ENCODE measurements at places on chromosomes 3 and 15.

GRCh38 chr3:157582637-157582973 is 79.4 kb upstream of the VEPH1 start:
- DNase-seq, result no peak

GRCh38 chr3:169467751-169468150 is 195.8 kb downstream of the MECOM start:
- no peak for DNase-seq

DNA sequence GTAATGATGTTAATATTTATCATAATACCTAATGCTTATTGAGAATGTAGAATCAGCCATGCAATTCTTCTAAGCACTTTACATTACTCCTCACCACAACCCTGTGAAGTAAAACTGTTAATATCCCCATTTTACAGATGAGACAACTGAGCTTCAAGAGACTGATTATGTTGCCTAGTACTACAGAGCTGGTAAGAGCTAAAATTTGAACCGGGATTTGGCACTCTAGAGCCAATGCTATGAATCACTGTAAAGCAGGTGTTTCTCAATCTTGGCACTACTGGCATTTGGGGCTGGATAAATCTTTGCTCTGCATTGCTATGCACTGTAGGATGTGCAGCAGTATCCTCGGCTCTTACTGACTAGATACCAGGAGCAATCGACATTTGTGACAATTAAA is 367.7 kb downstream of the MAGI1 start:
- DNase-seq, result peak; percentile 4

DNA sequence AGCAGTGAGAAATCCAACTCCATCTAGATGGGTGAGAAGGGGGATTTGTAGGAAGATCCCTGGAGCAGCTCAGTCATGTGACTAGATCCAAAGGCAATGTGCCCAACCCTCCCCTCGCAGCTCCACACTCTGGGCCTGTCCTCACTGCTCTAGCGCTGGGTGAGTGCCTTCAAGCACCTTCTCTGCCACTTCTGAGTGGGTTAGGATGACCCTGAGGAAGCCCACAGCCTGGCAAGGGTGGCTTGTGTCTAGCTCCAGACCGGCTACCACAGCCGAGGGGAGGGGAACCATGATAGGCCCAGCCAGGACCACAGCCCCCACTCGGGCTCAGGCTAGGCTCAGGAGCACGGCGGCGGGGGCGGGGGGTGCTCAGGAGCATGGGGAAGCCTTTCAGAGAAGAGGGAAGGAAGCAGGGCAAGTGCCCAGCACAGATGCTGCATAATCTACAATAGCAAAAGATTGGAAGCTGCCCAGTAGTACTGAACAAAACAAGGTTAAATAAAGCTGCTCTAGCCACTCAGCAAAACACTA is 1.7 kb downstream of the SPATA12 start:
- DNase-seq, result no peak

DNA sequence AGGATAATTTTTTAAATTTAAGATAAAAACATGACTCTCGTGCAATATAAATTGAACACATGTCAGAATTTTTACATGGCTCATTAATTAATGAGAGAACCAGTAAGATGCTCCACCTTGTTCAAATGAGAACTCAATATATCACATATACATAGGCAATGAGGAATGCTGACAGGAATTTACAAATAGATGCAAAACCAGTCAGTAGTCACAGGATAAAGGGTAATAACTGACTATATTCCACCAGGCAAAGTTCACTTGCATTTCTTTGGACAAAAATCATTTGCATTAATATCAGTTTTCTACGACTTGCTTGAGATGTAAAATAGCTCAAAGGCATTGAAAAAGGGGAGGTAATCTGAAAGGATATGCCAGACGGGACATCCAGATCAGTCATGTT is 139.4 kb downstream of the STAC start:
- DNase-seq, result no peak

DNA sequence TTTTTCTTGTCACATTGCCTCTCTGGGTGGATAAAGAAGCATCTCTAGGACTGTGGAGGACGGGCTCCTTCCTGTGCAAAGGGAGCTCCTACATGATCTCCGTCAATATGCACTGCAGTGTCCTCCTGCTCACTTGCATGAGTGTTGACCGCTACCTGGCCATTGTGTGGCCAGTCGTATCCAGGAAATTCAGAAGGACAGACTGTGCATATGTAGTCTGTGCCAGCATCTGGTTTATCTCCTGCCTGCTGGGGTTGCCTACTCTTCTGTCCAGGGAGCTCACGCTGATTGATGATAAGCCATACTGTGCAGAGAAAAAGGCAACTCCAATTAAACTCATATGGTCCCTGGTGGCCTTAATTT is 478 bp downstream of the GPR15 start:
- DNase-seq, result no peak

DNA sequence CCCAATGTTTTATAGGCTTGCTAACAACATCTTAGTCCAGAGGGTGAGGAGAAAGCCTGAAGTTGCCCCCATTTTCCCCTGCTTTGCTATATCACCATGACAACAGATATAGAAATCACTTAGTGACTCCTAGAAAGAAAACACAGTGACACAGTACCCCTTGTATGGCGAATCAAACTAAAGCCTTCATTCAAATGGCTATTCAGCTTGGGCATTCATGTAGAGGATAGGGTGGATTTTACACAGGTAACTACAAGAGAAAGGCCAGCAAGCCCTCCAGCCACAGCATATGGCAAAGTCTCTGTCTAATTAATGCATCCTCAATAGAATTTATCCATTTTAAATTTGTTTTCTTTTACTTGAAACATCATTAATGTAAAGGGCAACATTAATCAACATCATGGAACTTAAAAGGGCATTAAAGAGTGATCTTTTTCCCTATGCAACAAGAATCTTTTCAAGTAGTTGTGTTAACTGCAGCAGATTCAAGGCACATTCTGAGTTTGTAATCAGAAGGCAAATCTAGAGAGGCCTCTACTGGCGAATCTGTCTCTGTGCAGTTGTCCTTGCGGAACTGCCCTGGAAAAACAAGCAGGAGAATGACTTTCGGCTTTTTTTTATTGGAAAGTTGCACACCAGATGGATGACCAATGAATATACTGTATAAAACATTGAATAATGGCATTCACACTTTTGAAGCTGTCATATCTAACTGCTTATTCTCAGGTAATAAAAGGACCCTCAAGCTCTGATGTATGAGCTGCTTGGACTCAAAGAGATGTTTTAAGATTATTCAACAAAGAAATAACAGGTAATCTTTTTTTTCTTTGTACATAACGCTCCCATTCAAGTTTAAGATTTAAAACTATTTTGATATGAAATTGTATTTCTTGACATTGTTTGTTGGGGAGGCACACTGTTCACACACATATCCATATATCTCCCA is 621.7 kb upstream of the AGTR1 start:
- peak; percentile 76 for DNase-seq

DNA sequence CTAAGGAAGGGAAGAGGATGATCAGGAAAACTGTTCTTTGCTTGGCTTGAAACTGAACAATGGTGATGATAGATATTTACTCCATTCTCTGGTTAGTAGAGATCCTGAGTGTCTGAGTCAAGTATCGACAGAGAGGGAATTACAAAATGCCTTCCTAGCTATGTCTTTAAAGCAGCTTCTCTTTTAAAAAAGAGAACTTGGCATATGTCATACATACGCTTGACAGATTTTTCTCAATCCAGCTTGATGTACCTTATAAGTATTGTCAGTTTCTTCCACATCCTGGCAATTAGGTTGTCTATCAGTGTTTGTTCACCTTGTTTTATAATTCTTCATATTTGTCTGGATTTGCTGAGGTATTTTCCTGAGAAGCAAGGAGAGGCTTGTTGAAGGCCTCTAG is 5.0 kb upstream of the EPHB1 start:
- no peak for DNase-seq

DNA sequence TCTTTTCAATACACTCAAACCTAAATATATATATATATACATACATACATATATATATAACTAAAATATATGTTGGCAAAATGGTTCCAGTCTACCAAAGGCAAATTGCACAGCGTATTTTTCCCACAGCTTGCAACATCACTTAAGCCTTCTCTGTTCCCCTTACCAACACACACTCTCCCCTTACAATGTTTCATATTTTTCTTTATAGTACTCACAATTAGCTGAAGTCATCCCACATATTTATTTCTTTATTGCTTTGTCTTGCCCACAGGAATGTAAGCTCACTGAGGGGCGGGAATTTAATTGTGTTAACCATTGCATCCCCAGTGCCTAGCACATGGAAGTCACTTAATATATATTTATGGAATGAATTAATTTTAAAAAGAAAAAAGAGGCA is 288.3 kb downstream of the ULK4 start:
- no peak for DNase-seq

- DNase-seq, result no peak
Measured at GRCh38 chr3:193879864-193880242, 256.1 kb upstream of the HES1 start.

DNA sequence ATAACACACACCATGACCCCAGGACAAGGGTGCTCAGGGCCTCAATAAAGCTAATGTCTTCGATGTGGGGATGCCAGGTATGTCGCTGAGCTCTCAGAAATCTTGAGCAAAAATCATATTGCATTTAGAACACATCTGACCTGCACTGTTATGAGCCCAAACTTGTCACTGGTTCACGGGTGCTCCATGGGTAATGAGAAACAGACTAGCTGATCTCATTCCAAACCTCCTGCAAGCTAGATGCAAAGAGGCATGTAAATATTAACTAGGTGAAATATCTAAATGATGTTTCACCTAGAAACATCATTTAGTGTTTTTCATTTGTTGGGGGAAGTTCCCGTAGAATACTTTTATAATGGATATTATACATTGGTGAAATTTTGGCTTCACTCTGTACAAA is 549.4 kb downstream of the OCA2 start:
- DNase-seq, result no peak

GRCh38 chr3:196178993-196179379 is 32.2 kb downstream of the ZDHHC19 start:
- no peak for DNase-seq

DNA sequence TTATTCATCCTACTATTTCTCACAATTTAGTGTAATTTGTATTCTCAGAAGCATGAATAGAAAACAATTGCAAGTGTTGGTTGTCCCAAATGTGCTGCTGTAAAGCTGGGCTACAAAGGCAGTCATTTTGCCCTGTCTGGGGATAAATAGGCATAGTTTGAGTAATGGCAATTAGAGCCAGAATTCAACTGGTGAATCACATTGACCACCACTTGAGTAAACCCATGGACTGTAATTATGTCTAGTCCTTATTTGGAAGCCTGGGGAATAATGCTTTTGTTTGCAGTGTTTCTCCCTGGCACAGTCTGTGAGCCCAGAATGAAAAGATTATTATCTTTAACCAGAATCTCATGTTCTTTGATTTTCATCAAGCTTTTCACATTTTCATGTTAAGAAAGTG is 30.5 kb upstream of the CHL1 start:
- DNase-seq, result no peak

GRCh38 chr3:58955308-58955707 is 94.5 kb downstream of the CFAP20DC start:
- no peak for DNase-seq

DNA sequence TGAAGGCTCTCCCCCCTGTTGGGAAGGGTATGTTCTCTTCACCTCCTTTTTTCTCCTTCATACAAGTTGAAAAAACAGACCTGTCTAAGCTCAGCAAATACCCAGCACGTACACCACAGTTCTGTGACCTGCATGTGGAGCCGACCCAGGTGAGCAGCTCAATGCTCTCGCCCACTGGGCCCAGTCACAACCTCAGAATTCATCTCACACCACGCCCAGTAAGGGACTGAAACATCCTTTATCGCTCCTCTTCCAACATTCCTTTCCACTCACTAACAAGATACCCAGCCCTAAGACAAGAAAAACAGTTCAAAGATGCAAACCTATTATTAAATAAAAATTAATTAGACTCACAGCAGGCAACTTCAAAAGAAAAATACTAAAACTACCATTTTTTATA is 68.9 kb downstream of the FOXP1 start:
- DNase-seq, result peak; percentile 43

DNA sequence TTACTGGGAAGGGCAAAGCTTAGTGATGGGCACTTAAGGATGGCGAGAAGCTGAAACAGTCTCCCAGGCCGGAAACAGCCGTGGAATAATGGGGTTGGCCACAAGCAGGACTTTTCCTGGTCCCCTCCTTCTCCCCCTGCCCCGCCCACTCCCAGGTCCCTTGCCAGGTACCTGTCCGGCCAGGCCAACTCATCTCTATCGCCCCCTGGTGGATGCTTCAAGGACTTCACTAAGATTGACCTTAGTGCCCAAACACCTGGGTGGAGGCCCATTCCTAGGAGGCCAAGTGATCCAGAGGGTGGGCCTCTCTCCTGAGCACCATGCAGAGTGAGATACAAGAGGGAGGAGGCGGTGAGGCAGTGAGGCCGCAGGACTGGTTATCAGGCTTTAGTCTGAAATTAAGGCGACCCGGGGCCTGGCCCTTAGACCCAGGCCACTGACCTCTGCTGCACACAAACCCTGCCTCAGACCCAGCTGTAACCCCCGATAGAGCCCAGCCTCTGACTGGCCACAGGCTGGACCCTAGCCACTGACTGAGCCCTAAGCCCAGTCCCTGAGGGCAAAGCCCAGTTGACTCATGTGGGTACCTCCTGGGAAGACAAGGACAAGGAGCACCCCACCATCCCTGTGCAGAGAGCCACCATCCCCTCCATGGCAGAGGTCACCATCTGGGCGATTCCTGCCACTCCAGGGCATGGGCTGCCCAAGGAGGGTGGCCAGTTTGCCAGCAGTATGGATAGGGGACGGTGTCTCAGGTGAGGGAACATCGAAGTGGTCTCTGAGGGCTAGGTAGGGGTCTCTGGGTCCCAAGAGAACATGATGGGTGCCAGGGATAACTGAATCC is 37.6 kb downstream of the VIPR1 start:
- peak; percentile 36 for DNase-seq

DNA sequence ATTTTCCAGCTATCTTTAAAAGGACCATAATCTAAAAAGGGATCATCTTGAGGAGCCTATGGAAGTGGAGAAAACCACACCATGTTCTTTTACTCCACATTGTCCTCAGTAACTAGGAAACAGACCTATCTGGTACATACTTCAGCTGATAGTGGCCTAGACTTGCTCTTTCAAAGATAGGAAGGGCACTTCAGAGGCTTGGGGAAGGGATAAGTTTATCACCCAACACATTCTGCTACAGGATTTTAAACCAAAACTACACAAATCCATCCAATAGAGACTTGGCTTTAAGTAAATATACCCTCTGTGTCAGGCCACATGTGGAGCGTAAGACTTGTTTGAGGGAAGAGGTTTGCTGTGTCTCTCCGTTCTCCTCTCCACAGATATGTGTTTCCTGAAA is 35.4 kb downstream of the CP start:
- DNase-seq, result no peak

DNA sequence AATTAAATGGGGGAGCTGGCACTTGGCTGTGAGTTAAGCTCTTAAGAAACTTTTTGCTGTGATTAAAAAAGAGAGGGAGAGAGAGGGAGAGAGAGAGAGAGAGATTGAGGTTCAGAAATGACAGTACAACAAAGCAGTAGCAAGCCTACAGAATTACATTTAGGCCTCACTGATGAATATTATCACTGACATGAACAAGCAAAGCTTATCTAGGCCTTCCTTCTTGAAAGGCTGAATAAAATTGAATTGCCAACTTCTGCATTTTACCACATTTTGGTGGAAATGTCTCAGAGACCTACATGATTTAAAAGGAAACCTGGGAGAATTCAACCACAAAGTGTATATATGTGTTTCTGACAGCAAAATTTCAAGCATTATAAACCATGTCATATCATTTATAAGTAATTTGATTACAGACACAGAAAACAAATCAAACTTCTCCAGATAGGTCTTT is 530.8 kb downstream of the SOX2 start:
- no peak for DNase-seq
